Breast epithelium (tissue), 4 donors: ENCODE measurements at places on chromosomes 6 and 20. TPM values are rescaled to one million over a fixed set of nuclear protein-coding genes. Genes with fewer than 3 reads are reported as not detected.

DNA sequence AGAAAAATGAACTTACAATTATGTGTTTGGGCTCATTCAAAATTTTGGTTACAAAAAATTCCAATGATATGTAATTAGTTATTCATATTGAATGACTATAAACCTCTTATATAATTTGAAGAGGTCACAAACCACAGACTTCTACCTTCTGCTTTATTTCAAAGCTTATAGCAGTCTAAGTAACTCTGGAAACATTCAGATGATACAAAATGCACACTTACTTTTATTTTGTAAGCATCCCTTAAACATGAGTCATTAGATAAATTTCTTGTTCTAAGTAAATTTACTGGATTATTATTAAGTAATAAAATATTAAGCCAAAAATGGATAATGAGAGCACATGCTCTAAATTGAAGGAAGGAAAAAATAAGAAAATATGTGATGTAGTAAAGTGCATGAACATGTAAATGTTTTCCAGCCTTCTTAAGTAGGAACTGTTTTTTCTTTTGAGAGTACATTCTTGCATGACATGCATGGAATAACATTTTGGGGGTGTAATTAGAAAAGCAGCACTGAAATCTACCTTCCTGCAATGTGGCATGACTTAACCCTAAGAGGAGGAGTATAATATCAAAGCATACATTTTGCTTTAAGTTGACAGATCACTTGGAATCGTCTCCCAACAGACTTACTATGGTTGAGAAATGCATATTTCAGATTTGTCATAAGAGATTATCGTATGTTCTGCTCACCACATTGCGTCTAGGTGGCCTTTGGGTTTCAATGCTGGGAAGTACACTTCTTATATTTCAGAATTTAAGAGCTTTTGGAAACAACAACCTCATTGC is 372.7 kb upstream of the HSF2 start:
- no peak overlapping the region for H3K27ac ChIP-seq
- no peaks in the 10 kb centered on the region for H3K36me3 ChIP-seq
- H3K27me3 ChIP-seq, result no peaks in the 10 kb centered on the region
- DNase-seq, result no peak
- no peak overlapping the region for H3K4me3 ChIP-seq

DNA sequence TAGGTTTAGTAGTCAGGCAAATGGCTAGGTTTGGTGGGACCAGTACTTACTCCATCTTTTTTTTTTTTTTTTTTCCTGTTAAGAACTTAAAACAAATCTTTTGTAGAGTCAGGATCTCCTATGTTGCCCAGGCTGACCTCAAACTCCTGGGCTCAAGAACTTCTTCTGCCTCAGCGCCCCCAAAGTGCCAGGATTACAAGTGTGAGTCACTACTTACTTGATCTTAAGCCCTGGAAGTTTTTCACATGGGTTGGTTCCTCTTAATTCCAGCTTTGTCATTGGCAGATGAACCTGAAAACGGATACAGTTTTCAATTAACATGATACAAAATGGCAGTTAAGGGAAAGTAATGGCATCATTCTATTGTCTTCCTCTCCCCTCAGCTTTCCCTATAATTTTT is 179.4 kb upstream of the JAG1 start:
- no peaks in the 10 kb centered on the region for H3K27me3 ChIP-seq
- H3K4me1 ChIP-seq, result no peaks in the 10 kb centered on the region
- H3K4me3 ChIP-seq, result no peak overlapping the region
- no peak for DNase-seq
- no peaks in the 10 kb centered on the region for H3K36me3 ChIP-seq
- H3K27ac ChIP-seq, result no peak overlapping the region

GRCh38 chr20:13788167-13788834 is 3.5 kb downstream of the NDUFAF5 start:
- H3K4me1 ChIP-seq, result no peaks in the 10 kb centered on the region
- H3K27ac ChIP-seq, result no peak overlapping the region
- DNase-seq, result no peak
- no peaks in the 10 kb centered on the region for H3K27me3 ChIP-seq
- H3K36me3 ChIP-seq, result peaks cover 5% of the 10 kb centered on the region

- no peaks in the 10 kb centered on the region for H3K36me3 ChIP-seq
- peaks cover 6% of the 10 kb centered on the region for H3K27me3 ChIP-seq
- no peaks in the 10 kb centered on the region for H3K4me1 ChIP-seq
- no peak overlapping the region for H3K27ac ChIP-seq
Measured at GRCh38 chr6:446418-447366, 55.1 kb downstream of the IRF4 start.

GRCh38 chr6:156028335-156029131 is 572.9 kb upstream of the NOX3 start:
- H3K36me3 ChIP-seq, result no peaks in the 10 kb centered on the region
- H3K27me3 ChIP-seq, result no peaks in the 10 kb centered on the region
- DNase-seq, result no peak
- H3K4me1 ChIP-seq, result no peaks in the 10 kb centered on the region
- no peak overlapping the region for H3K27ac ChIP-seq

- H3K4me3 ChIP-seq, result no peak overlapping the region
- no peaks in the 10 kb centered on the region for H3K27me3 ChIP-seq
- DNase-seq, result no peak
- H3K36me3 ChIP-seq, result no peaks in the 10 kb centered on the region
- no peak overlapping the region for H3K27ac ChIP-seq
- H3K4me1 ChIP-seq, result no peaks in the 10 kb centered on the region
Measured at GRCh38 chr6:33215271-33216116, 7.2 kb downstream of the RING1 start.

GRCh38 chr20:5191829-5192569 is 65.2 kb downstream of the CDS2 start:
- no peak overlapping the region for H3K4me3 ChIP-seq
- H3K27me3 ChIP-seq, result no peaks in the 10 kb centered on the region
- no peaks in the 10 kb centered on the region for H3K4me1 ChIP-seq
- H3K27ac ChIP-seq, result peak overlapping the region; percentile 17

DNA sequence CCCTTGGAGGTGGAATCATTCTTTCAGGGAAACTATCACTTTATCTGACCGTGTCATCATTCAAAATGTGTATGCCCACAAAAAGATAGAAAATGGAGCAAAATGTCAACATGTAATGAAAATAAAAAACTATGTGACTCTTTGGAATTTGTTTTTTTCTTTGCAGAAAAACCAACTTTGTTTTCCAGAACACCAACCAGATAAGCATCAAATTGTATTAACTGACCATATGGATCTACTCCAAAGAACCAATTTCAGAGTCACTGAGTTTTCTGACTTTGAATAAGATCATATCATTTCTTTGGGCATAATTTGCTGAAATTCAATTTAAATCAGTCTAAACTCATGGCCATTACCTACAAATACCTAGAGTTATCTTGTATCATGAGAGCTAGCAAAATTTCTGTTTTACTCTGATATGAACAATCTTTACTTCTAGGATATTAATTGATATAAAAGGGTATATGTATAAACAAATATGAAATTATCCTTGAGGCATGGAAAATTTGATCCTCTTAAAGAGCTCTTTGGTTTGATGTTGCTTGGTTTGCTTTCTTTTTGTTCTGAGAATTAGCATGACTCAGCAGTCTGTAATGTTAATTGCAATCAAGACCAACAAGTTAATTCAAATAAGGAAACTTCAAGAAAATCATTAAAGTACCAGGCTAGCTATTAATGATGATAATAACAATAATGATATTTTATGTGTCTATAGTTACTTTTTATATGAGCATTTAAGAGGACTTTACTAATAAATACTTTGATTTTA is 444.4 kb upstream of the MARCKS start:
- H3K4me3 ChIP-seq, result no peak overlapping the region
- no peaks in the 10 kb centered on the region for H3K36me3 ChIP-seq
- no peaks in the 10 kb centered on the region for H3K4me1 ChIP-seq
- no peak for DNase-seq

DNA sequence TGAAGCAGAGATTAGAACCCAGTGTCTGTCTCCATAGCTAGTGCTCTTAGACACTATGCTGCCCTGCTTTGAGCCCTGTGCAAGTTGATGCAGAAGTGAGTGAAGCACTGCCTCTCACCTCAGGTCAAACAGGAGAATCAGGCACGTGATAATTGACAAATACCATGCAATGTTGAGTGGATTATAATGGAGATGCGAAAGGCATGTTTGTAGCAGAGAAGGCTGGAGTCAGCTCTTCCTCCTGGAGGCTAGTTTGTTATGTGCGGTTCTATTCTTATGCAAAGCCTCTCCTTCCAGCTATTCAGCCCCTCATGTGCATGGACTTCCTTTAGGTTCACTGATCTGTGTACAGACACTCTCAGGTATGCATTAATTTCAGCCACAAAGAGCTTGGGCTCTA is 108.5 kb downstream of the MANEA start:
- H3K36me3 ChIP-seq, result no peaks in the 10 kb centered on the region
- H3K4me3 ChIP-seq, result no peak overlapping the region
- no peaks in the 10 kb centered on the region for H3K27me3 ChIP-seq

DNA sequence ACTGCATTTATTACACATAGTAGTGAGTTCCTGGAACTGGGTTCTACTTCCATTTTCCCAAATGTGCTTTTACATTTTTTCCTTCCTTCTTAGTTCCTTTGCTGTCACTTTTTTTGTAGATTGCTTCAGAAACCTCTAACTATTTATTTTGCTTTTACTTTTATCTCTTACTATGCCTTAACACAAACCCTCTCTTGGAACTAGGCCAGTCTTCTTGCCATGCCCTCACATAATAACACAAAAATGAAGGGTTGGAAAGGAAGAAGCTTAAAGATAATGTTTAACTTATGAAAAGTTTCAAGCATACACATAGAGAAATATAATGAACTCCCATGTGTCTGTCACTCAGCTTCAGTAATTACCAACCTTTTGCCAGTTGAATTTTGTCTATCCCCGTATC is 27.1 kb downstream of the TOP1 start:
- H3K27me3 ChIP-seq, result no peaks in the 10 kb centered on the region
- H3K4me3 ChIP-seq, result no peak overlapping the region
- no peaks in the 10 kb centered on the region for H3K36me3 ChIP-seq
- H3K27ac ChIP-seq, result no peak overlapping the region
- H3K4me1 ChIP-seq, result peaks cover 26% of the 10 kb centered on the region

DNA sequence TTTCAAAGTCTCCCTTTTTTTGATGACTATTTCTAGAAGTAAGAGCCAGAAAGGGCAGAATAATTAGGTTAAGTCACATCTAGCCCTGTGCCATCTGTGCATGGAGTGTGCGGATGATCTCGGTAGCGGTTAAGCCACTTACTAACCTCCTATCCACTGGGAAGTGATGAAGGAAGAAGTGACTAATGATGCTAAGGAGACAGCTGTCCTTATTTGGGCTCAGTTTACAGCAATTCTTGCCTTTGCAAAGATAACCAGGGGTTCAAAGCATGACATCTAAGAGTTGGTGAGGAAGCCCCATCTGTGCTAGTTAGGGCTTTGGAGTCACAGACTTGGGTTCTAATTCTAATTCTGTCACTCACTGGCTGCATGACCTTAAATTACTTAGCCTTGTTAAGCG is 62.4 kb upstream of the RREB1 start:
- no peaks in the 10 kb centered on the region for H3K27me3 ChIP-seq
- H3K27ac ChIP-seq, result no peak overlapping the region
- no peak for DNase-seq

DNA sequence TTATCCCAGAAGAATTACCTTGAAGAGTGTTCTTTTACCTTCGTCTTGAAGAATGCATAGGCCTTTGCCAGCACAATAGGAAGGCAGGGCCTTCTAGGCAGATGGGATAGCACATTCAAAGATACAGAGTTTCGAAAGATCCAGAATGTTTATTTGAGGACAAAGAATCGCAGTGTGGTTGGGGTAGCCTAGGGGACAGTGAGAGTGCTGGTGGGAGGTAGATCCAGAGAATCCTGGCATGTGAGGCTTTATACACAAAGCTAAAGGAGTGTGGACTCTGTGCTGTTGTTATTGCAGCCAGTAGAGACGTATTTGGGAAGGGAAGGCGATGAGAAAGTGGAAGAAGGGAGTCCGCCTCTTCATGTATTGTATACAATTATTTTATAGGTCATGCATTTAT is 186.6 kb downstream of the FARS2 start:
- no peak for DNase-seq
- no peaks in the 10 kb centered on the region for H3K27me3 ChIP-seq
- H3K4me3 ChIP-seq, result no peak overlapping the region
- H3K27ac ChIP-seq, result no peak overlapping the region

- H3K4me1 ChIP-seq, result peaks cover 6% of the 10 kb centered on the region
- DNase-seq, result no peak
- no peak overlapping the region for H3K4me3 ChIP-seq
- H3K27ac ChIP-seq, result peak overlapping the region; percentile 3
Measured at GRCh38 chr6:13427801-13428582, 59.4 kb downstream of the GFOD1 start.

The AK9 gene
- total RNA-seq, result 20.0 TPM

The LGSN gene
- total RNA-seq, result not detected

The ZKSCAN4 gene
- 2.4 TPM for total RNA-seq

The MYCT1 gene
- 16.4 TPM for total RNA-seq

The MUCL3 gene
- not detected for total RNA-seq
